RPMI8226 (cell line): ENCODE measurements at places on chromosomes 11 and 22.

GRCh38 chr22:28146401-28147314, 227.6 kb upstream of the PITPNB start:
- DNase-seq = no peak

DNA sequence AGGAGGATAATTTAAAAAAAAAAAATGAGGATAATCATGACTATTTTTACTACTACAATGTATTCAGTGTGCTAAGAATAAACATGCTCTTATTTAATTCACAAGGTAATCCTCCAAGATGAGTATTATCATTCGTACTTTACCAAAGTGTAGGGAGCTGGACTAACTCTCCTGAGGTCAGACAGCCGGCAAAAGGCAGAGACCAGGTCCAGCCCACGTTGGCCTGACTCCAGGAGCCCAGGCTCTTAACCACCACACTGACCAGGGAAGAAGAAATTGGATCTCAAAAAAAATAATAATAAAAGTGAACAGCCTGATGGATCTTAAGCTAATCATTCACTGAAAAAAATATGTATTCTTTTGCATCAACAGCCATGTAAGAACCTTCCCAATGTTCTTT, 25.2 kb downstream of the PLAAT3 start:
- no peak for DNase-seq

DNA sequence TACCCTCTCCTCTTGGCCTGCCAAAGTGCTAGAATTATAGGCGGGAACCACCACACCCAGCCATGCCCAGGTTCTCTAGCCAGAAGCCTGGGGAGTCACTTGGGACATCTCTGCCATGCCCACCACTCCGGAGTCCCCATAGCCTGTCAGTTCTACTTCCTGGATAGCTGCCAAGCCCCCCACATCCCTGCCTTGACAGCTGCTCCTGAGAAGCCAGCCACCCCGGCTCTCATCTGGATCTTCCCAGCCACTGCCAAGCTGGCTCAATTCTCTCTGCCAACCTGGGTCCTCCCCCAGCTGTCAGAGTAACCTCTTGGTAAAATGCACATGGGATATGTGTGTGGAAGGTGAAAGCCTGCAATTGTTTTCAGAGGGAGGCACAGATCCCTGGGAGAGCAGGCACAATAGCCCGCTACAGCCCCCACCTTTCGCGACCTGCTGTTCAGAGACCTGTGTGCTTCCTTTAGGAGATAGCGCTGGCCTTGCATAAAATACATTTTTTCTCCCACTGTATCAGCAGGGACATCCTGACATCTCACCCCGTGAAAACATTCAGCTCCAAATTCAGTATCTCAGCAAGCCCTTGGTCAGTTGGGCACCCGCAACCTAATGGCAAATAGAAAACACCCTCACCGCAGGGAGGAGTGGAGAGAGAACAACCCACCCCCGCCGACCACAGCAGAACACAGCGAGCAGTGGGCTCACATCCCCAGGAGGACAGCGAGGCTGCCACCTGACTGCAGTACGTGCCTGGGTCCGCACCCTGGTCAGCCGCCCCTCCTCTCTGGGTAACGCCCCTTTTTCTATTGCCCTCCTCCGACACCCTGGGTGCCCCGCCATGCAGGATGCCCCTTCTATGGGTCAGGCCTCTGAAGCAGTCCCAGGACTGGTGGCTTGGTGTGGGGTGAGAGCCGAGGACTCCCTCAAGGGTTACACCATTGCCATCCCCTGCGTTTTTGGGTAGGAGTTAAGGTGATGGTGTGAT, 1342.2 kb downstream of the BRD1 start:
- no peak for DNase-seq

- DNase-seq = no peak
Observed at GRCh38 chr11:106627694-106628093, 390.6 kb downstream of the GUCY1A2 start.

DNA sequence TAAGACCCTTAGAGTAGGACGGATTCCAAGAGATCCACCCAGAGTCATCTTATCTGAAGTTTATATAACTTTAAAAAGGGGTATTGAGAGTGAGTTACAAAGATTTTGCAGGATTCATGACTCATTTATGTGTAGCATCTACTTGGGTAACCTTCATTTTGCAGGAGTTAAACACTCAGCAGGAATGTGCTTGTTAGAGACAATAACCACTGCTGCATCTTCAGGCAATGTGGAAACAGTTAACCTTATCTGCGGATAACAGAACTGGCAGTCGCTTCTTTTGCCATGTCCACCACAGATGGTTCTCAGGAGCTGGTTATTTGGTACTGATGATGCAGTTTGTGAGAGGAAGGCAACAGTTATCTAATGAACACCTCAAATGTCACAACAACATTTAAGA, 417.9 kb upstream of the DDI1 start:
- DNase-seq = no peak

GRCh38 chr22:43319661-43320486, 23.3 kb downstream of the SCUBE1 start:
- DNase-seq = no peak

DNA sequence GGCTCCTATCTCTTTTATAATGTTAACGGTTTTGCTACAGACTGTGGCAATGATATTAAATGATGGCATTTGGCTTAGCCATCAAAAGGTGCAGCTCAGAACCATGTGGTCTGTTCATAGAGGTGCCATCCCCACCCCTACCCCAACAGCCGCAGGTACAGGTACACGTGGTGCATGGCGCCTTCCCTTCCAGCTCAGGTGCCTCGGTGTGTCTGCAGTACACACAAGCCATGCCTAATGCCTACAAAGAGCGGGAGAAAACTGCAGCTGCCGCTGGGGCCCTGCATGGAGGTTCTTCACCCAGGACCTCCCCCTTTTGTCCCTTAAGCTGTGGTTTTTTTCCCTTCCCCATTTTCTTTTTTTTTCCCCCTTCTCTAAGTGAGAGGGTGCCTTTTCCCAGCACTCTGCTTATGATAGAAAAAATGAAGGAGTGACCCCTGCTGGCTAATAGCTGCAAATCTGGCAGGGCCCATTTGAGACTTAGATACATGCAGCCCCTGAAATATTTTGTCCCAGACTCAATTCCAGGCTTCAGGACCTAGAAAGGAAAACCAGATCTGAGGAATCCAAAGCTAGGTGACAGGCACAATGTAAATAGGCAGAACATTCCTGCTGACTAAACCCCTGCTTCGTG, 6.5 kb downstream of the OR52M1 start:
- DNase-seq = no peak

DNA sequence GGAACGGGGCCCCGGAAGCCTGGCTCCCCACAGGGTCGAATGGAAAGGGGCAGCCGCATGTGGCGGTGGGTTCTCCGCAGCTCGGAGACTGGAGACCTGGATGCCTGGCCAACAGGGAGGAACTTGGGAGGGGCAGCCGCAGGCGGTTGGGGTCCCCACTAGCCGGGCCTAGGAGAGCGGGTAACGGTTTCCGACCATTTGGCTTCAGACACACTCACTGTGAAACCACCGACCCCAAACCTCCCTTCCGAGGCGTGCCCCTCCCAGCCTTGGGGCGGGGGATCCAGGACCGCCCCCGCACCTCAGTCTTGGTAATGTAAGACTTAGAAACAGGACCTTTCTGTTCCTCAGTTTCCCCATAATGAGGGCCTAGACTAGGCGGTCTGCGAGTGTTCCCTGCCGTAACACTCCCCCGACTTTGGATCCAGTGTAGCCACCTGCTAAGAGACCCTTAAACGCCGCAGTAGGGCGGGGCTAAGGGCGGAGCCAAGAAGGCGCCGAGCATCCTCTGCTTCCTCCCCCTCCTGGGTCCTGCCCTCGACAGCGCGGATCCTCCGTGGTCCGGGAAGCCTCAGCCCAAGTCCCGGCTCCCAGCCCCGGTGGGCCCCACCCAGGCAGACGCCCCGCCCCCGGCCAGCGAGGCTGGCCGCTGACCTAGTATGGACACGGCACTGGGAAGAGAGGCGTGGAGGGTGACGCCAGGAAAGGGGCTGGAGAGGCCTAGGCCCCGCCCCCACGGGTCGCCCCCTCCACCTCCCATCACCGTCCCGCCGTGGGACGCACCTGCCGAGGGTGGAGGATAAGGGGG, 1.8 kb upstream of the RASGRP2 start:
- no peak for DNase-seq

GRCh38 chr22:31896472-31896871, 47.9 kb upstream of the YWHAH start:
- no peak for DNase-seq

DNA sequence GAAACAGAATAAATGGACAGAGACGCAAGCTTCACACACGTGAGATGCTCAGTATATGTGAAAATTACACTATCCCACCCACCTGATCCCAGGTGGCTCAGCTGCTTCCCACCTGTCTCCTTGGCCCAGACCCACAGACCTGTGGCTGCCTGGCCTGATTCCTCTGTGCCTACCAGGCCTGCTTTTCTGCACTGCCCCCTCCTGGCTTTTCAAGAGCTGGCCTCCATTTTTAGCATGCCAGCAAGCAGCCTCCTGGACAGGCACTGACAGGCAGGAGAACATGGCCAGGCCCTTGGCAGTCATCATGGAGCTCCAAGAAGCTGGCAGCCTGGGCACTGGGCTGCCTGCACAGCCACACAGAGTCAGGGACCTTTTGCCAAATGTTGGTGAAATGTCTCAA, 79.5 kb upstream of the HMGXB4 start:
- no peak for DNase-seq

DNA sequence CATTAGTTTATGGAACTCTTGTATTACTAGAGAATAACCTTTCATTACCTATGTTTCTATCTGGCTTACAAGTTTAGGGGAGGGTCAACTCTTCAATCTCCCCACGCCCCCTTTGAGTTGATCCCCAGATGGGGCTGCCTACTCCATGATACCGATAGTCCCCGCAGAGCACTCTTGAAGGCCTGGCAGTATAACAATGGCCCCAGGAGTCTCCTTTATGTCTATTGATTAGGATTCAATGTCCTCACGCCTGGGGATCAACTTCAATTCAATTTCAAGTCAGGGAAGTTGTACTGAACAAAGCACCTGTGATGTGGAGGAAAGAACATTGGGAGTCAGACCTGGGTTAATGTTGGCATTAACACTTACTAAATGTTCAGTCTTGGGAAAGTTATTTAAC, 520.2 kb downstream of the METTL15 start:
- no peak for DNase-seq

GRCh38 chr11:9123595-9124304, 32.4 kb upstream of the SCUBE2 start:
- no peak for DNase-seq

- DNase-seq = no peak
Observed at GRCh38 chr11:60977224-60977623, 5.7 kb downstream of the CD6 start.

DNA sequence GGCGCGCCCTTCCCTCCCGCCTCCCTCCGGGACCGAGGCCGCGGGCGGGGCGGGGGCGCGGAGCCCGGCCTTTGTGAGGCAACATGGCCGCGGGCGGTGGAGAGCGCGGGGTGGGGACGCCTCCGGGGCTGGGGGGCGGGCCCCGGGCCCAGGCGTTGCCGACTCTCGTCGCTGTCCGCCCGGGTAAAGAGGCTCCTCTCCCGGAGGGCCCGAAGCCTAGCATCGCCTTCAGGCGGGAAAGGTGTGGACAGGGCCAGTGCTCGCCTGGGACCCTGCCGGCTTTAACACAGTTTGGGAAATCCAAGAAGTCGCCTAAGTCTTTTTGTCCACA, 369 bp downstream of the DGCR8 start:
- peak; percentile 58 for DNase-seq

DNA sequence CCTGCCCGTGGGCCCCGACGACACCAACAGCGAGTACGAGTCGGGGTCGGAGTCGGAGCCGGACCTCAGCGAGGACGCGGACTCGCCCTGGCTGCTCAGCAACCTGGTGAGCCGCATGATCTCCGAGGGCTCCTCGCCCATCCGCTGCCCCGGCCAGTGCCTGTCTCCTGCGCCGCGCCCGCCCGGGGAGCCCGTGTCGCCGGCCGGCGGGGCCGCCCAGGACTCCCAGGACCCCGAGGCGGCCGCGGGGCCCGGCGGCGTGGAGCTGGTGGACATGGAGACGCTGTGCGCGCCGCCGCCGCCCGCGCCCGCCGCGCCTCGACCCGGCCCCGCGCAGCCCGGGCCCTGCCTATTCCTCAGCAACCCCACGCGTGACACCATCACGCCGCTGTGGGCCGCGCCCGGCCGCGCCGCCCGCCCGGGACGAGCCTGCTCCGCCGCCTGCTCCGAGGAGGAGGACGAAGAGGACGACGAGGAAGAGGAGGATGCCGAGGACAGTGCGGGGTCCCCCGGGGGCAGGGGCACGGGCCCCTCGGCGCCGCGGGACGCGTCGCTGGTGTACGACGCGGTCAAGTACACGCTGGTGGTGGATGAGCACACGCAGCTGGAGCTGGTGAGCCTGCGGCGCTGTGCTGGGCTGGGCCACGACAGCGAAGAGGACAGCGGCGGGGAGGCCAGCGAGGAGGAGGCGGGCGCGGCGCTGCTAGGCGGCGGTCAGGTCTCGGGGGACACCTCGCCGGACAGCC, 3.8 kb downstream of the MAPK8IP2 start:
- no peak for DNase-seq

- no peak for DNase-seq
Observed at GRCh38 chr22:22386602-22387385, 121.7 kb downstream of the ZNF280B start.

- DNase-seq = no peak
Observed at GRCh38 chr22:36726007-36726380, 22.4 kb upstream of the CACNG2 start.

GRCh38 chr11:74842967-74843366, 94.3 kb downstream of the RNF169 start:
- no peak for DNase-seq

GRCh38 chr11:103877221-103877620, 159.2 kb upstream of the DDI1 start:
- DNase-seq = no peak

DNA sequence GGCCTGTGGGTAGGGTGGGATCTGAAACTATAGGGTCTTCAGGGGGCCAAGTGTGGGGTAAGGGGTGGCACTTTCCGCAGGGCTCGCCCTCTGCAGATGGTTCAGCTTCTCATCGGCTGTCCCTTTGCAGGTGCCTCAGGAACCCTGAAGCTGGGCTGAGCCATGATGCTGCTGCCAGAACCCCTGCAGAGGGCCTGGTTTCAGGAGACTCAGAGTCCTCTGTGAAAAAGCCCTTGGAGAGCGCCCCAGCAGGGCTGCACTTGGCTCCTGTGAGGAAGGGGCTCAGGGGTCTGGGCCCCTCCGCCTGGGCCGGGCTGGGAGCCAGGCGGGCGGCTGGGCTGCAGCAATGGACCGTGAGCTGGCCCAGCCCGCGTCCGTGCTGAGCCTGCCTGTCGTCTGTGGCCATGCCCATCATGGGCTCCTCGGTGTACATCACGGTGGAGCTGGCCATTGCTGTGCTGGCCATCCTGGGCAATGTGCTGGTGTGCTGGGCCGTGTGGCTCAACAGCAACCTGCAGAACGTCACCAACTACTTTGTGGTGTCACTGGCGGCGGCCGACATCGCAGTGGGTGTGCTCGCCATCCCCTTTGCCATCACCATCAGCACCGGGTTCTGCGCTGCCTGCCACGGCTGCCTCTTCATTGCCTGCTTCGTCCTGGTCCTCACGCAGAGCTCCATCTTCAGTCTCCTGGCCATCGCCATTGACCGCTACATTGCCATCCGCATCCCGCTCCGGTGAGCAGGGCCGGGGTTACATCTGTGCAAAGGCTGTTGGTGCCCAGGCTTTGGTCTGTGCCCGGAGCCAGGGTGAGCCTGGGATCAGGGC, 5.8 kb downstream of the ADORA2A start:
- DNase-seq = no peak

GRCh38 chr11:115653926-115654325, 149.7 kb upstream of the CADM1 start:
- DNase-seq = no peak

- DNase-seq = no peak
Observed at GRCh38 chr11:123362941-123363340, 67.1 kb upstream of the GRAMD1B start.

GRCh38 chr11:47691979-47692378, 23.2 kb downstream of the AGBL2 start:
- no peak for DNase-seq
